Stomach (tissue), 19 donors: ENCODE measurements at places on chromosomes 16 and 17. TPM values are rescaled to one million over a fixed set of nuclear protein-coding genes. Genes with fewer than 3 reads are reported as not detected.

The TEKT1 gene
- polyA plus RNA-seq = not detected

The KRT40 gene
- polyA plus RNA-seq = not detected

GRCh38 chr17:54666559-54666958, 234.1 kb upstream of the TOM1L1 start:
- DNase-seq = no peak

DNA sequence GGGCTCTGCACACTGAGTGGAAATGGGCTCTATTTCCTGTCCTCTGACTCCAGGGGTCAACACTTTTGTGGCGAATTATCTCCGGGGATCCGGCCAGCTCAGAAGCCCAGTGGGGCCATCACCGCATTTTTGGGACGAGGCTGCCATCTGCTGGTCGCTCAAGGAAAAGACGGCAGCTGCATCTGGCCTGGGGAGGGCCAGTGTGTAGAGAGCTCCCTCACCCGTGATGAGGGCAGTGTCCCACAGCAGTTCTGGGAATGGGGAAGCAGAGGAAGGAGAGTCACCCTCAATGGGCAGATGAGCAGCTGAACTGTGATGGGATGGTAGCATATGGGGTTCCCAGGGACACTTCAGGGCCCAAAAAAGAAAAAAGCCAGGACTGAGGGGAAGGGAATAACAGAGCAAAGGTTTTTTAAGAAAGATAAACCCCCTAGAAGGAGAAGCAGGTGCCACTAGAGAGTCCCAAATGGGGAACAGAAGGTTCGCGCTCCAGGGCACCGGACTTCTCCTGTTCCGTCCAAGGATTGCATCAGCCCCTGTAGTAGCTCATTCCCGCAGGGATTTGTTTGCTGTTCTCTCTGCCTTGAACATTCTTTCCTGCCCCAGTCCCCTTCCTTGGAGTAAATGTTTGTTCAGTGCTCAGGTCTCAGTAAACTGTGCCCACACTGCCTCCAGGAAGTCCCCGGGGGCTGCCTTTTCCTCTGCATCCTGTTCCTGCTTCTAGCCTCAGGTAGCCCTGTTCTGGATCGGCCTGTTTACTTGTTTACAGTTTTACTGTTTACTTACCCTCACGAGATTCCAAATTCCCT, 9.3 kb upstream of the ABCC12 start:
- peak; percentile 80 for DNase-seq

DNA sequence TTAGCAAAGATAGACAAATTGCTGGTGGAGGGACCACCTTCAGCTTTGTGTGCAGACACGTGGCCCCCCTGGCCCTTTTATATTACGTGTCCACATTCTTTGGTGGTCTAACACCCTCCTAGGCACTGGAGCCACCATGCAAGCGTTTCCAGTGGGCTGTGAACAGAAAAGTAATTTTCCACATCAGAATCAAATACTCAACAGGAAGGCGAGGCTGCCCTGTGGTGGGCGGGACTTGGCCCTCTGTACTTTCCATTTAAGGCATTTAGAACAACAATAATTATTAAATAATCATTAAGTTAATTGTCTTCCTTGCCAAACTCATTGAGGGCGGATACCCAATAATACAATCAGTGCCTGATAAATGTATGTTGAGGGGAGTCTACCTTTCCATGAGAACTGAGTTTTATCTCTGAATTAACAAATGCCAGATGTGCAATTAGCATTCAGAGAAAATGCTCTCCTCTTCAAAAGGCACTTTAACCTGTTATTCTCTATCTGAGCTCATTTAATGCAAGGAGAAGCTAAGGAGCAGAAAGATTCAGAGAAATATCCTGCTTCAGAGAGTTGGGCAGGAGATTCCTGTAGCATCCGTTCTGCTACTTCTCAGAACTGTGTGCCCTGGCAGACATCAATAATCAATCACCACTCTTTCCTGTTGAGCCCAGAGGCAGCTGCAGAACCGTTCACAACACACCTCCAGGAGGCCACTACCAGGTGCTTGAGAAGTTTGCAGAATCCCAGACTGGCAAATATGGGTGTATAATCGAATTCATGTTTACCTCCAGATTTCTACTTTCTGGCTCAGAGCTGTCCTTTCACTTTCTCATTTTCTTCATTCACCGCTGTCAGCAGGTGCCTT, 109.4 kb downstream of the CMIP start:
- peak; percentile 43 for DNase-seq

The SCNN1B gene
- polyA plus RNA-seq = 15.4 TPM

DNA sequence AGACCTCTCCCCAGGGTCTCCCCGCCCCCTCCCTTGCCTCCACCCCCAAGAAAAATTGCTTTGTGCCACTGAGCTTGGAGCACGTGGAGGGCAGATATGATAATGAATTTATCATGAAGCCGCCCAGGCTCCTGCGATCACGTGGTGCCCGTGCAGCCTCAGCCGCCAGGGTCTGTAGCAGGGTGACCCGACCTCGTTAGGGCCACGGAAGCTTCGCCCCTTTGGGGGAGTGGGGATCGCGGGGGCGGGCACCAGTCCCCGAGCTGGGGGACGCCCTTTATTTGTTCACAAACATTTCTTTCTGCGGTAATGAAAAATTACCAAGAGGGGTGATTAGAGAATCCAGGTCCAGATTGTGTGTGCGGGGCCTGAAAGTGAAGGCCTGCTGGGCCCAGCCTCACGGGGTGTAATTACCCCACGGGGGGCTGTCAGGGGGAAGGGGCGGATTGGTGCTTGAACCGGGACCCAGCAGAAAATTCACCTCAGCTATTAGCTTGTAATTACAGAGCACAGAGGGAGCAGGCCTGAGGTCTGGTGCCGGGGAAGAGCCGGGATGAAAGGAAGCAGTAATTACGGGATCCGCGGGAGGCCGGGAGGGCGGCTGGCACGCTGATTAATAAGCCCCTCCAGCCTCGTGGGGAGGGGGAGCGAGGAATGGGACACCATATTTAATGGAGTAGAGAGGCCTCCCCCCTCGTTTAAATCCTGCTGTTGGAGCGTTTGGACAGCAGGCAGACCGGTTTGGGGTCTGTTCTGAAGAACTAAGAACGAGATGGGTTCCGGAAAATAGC, 13.3 kb downstream of the GSE1 start:
- peak; percentile 47 for DNase-seq

DNA sequence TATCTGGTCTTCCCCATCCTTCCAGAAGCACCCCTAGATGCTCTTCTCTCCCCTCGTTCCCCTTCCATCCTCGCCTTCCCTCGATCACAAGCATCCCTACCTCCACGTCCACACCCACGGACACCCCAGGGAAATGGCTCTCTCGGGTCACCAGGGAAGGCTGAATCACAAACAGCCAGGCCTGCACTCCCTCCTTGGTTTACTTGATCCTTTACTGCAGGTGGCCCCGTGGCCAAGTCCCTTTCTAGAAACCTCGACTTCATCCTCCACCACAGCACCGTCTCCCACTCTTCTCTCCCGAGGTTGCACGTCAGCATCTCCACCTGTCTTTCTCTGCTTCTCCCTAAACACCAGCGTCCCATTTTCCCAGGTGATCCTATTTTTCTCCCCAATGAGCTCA, 6.5 kb upstream of the RBFOX3 start:
- DNase-seq = no peak

GRCh38 chr16:62213763-62214162, 177.5 kb upstream of the CDH8 start:
- DNase-seq = no peak

GRCh38 chr16:70294385-70295025, 4.5 kb upstream of the DDX19B start:
- DNase-seq = no peak

GRCh38 chr17:15954222-15954621, 9.3 kb downstream of the ADORA2B start:
- no peak for DNase-seq

The OSGIN1 gene
- 9.9 TPM for polyA plus RNA-seq

The CMTM2 gene
- polyA plus RNA-seq = 0.50 TPM

The PTGES3L gene
- polyA plus RNA-seq = 2.9 TPM

DNA sequence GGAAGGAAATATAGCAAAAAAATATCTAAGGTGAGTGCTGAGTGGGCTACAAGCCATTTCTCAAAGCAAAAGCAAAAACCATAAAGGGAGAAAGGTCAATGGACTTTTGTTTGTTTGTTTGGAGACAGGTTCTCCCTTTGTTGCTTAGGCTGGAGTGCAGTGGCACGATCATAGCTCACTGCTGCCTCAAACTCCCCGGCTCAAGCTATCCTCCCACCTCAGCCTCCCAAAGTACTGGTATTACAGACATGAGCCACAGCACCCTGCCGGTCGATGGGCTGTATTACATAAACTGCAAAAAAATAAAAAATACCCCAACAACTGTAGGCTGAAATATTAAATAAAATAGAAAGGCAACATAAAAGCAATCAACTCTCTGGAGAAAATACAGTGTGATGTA, 3.5 kb upstream of the RBBP6 start:
- DNase-seq = no peak

The ABCA10 gene
- 5.4 TPM for polyA plus RNA-seq

DNA sequence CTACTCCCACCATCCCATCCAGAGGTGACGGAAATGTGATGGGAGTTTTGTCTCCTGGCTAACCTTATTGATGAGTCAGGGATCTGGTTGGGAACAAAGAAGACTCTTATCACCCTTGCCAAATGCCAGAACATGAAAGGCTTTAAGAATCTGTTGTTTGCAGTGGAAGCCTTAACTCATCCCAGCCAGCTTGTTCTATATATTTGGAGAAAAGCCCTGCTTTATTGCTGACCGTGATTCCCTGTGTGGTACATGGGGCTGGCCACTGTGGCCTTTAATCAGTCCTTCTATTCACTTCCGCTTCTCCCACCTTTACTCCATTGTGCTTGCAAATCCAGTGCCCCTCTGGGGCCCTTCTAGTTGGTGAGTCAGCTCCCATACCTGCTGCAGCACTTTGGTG, 156.6 kb downstream of the PHKB start:
- DNase-seq = no peak

- peak; percentile 67 for DNase-seq
Observed at GRCh38 chr16:56193951-56194726, 2.9 kb downstream of the GNAO1 start.
